EH (cell line): ENCODE measurements at places on chromosomes 7 and 10.

GRCh38 chr10:126455766-126456405 is 67.6 kb upstream of the ADAM12 start:
- no peak for DNase-seq

GRCh38 chr7:70771451-70771850 is 360.5 kb upstream of the GALNT17 start:
- DNase-seq = no peak

GRCh38 chr7:66957595-66958290 is 36.7 kb downstream of the TMEM248 start:
- peak; percentile 74 for DNase-seq

GRCh38 chr7:93039786-93040185 is 78.0 kb downstream of the SAMD9 start:
- DNase-seq = no peak

- DNase-seq = no peak
Observed at GRCh38 chr10:131907679-131908078, 6.9 kb downstream of the PPP2R2D start.

DNA sequence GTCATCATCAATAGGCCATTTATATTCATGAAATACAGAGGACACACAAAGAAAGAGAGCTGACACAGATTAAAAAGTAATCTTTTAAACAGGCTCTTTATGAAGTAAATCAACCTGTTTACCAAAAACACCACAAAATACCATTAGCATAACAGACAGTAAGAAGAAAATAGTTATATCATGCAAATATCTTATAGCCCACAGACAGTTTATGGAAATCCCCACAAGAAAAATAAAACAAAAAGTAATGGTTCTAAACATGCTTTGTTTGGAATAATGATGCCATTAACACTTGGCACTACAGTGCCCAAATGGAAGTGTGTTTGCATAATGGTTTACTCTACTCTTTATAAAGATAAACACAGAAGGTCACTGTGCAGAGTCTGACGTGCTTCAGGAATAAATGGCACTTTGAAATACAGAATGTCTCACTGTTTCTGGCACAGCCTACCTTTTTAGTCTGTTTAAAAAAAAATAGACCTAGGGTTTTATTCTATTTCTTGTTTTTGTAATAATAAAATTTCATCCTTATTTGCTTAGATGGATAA is 30.1 kb downstream of the SEMA3D start:
- no peak for DNase-seq
